ENCODE measurements at places on chromosomes 3 and 15.

DNA sequence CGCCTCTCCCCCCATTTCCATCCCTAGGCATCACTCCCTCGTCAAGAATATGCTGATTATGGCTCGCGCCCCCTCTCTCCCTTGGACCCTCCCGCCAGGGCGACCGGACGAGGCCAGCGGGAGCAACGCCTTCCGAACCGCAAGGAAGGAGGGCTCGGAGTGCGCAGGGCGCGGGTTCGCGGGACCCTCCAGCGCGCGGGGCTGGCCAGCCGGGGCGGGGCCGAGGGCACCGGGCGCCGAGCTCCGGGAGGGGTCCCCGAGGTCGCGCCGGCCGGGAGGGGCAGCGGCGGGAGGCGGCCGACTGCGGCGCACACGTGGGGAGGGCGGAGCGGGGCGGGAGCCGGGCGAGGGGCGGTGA, 483 bp downstream of the EHD4 start:
- DNase-seq = no peak

- no peak for DNase-seq
These were observed 10.6 kb downstream of the PIK3CB start for GRCh38 chr3:138824114-138824506.

GRCh38 chr3:96619475-96619874, 194.9 kb upstream of the EPHA6 start:
- no peak for DNase-seq

- no peak for DNase-seq
These were observed 74.3 kb upstream of the PTX3 start for GRCh38 chr3:157362348-157362747.

- no peak for DNase-seq
These were observed 3.1 kb upstream of the ZXDC start for GRCh38 chr3:126478581-126479310.

GRCh38 chr3:58570851-58571250, 6.3 kb downstream of the FAM107A start:
- DNase-seq = no peak

GRCh38 chr3:24648063-24648462, 153.4 kb upstream of the THRB start:
- DNase-seq = no peak

GRCh38 chr3:187621881-187622280, 48.3 kb downstream of the SST start:
- DNase-seq = no peak

DNA sequence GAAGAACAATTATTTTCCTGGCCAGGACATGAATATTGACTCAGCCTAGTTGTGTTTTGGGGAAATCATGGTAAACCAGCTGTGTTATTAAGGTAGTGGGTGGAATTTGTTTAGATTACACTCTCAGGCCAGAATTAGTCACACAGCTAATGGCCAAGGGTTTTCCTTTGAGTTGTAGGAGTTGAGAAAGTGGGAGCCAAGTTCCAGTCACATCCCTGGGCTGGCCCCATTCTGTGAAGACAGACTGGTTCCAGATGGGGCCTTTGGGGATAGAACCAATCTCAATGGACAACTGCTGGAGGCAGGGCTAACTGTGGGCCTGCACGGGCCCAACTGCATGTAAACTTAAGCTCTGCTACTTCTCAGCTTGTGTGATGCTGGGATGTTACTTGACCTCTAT, 1.4 kb upstream of the RASL12 start:
- DNase-seq = no peak

DNA sequence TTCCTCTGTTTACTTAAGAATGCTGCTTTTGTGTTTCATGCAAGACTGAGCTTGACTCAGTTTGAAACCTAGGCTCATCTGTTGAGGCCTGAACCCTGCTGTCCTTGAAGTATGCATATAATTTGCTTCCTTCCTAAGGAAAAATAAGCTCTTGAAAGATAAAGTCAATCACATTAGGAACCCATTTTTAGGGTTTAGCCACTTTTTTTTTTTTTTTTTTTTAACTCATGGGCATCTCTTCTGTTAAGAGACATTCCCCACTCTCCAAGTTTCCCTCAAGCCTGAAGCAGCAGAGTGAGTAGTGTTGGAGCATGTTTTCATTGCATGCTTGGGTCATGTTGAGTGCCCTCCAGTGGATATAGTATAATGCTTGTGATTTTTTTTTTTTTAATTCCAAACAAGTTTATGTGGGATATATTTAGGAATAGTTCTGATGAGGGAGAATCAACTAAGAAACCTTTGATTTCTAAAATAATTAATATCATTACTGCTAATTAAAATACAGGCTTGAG, 3.6 kb downstream of the CTNNB1 start:
- DNase-seq = no peak
